ENCODE measurements at places on chromosomes 11 and 22.

- peak; percentile 15 for DNase-seq
These were observed 2.3 kb downstream of the EXT2 start for GRCh38 chr11:44097821-44098220.

GRCh38 chr11:126956635-126957034 lies 43.9 kb downstream of the KIRREL3 start:
- DNase-seq: no peak

DNA sequence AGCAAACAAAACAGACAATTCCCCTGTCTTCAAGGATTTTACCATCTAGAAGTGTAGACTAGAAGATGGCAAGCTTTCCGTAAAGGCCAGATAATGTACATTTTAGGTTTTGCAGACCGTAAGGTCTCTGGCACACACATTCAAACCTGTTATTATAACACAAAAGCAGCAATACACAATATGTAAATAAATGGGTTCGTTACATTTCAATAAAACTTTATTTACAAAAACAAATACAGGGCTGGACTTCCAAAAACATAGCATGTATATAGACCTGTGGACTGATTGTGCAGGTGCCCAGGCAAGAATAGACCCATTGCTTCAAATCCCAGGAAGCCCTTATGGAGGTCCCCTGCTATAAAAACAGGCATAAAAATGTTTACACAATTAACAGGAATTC lies 27.1 kb upstream of the MS4A6A start:
- no peak for DNase-seq

GRCh38 chr22:47966316-47966715 lies 1203.9 kb downstream of the TBC1D22A start:
- no peak for DNase-seq

GRCh38 chr22:42895087-42895486 lies 38.0 kb upstream of the ARFGAP3 start:
- DNase-seq: peak; percentile 16

DNA sequence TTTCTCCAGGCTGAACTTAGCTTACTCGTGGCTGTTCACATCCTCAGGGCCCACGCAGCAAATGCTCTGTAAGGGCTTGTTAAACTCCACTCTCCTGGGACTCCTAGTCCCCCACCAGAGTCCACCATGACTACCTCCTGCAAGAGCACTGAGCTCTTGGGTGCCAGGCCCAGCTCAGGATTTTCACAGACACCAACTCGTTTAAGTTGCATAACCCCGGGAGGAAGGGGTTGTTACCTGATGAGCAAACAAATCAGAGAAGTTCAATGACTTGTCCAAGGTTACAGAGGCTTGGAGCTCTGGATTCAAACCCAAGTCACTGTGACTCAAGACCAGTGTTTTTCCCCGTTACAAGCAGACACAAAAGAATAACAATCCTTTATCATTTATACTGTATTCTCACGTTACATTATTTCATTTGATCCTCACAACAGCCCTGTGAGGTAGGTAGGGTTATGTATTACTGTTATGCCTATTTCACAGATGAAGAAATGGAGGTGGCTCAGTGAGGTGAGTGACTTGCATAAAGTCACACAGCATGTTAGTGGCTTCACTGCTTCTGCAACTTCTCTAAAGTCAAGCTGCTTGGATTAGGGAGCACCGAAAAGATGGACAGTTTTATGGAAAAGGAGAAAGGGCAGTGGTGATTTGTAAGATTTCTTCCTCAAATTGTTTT lies 17.4 kb downstream of the KCTD21 start:
- DNase-seq: no peak

- peak; percentile 32 for DNase-seq
These were observed at the start of gene OSM for GRCh38 chr22:30266445-30267381. Gene OSM, minus strand, starts transcription at chr22:30266851. Its CDS starts 52 bp downstream, at chr22:30266799.

DNA sequence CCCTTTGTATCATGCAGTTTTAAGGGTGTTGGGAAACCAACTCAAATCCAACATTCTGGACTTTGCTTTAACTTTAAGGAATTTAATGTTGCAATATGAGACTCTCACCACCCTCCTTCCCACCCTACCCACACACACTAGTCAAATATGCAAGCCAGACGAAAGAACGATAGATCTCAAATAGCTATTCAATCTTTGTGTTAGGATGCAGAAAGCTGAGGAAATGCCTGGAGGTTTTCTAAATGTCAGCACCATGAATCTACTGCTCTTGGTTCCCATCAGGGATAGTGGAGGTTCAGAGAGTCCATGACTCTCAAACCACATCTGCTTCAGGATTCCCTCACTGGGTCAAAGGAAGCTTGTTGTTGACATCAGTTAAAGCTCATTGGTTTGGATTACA lies 33.7 kb downstream of the EXPH5 start:
- no peak for DNase-seq

GRCh38 chr11:68448604-68449011 lies 11.9 kb upstream of the PPP6R3 start:
- no peak for DNase-seq

GRCh38 chr11:67409261-67409666 lies 5.4 kb downstream of the TBC1D10C start:
- DNase-seq: no peak

Data from dermis microvascular lymphatic vessel endothelial cell (primary cell).